ENCODE measurements at places on chromosomes 12 and 14.
A peak's percentile ranks its signal among the peaks of the same experiment; 100 is the strongest.

GRCh38 chr14:29166507-29166906 lies 399.9 kb downstream of the FOXG1 start:
- peak; percentile 54 for DNase-seq

GRCh38 chr12:110869803-110870202 lies 23.0 kb downstream of the CCDC63 start:
- DNase-seq: no peak

DNA sequence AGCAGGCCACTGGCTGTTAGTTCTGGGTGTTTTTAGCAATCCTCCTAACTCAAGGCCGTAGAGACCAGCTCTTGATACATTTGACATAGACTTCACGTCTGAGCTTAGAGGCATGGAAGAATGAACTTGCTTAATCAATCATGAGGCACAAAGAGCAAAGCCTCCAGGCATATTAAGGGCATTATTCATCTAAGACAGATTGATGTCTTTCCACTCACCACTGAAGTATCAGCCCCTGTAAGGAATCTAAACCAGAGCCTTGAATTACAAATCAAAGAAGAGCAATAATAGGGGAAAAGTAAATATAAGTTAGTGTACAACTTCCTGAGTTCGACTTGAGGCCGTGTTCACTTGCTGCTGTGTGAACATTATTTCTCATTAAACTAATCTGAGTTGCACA lies 1470.7 kb downstream of the AACS start:
- peak; percentile 23 for DNase-seq

GRCh38 chr12:124477107-124477915 lies 90.1 kb downstream of the NCOR2 start:
- no peak for DNase-seq

DNA sequence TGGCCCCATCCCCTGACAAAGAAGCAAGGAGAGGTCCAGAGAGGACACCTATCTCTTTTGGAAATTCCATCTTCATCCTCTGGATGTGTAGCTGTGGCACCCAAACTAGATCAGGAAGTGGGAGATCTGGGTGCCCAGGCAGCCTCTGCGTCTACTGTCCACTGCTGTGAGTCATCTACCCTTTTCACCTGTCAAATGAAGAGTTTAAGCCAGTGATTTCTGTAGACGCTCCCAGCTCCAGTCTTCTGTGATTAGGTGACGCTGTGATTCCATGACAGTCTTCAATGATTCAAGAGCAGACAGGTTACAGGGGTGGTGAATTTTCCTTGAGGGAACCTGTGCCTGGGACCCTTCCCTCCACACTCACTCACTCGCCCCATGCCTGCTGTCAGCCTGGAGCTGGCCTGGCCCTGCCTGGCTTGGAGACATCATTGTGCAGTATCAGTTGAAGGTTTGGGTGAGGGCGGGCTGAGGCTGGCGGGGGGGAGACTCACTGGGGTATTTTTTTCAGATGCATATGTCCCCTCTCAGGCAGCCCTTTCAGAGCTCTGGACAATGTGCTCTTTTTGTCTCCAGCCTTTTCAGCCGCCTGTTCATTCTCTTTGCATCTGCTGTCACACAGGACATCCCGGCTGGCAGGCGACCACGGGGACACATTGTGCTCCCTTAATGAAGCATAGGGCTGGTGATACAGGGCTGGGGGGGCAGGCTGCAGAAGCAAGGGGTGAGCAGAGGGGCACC lies 56.8 kb upstream of the PARP11 start:
- no peak for DNase-seq

DNA sequence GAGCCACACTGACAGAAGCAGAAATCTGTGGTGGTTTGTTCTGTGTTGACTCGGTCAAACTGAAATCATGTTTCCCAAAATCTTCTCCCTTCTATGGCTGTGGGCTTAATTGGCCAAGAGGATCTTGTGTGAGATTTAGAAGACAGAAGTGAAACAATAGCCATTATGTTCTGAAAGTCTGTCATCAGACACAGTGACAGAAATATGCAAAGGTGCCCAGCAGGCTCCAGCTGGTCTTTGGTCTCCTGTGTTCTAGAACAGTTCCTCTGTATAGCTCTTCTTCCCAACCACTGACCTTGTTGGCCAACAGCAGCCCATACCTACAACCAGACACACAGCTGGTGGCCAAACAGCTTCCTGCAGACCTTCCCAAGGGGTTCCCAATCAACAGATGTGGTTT lies 25.0 kb upstream of the COCH start:
- no peak for DNase-seq

DNA sequence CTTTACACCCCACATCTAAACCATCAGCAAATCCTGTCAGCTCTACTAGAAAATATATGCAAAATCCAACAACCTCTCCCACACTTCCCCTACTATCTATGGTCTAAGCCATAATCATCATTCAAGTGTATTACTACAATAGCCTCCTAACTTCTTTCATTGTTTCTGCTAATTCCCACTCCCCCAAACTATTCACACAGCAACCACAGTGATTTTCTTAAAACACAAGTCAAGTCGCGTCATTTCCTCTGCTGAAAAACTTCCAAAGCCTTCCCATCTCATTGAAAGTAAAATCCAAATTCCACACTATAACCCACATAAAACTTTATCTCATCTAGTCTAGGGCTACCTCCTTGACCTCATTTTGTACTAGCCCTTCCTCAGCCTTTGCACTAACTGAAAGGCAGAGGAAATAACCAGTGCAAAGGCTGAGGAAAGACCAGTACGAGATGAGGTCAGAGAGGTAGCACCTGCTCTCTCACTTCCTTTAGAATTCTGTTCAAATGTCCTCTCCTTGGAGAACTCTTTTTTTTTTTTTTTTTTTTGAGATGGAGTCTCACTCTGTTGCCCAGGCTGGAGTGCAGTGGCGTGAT lies 65.5 kb upstream of the MDM1 start:
- no peak for DNase-seq

DNA sequence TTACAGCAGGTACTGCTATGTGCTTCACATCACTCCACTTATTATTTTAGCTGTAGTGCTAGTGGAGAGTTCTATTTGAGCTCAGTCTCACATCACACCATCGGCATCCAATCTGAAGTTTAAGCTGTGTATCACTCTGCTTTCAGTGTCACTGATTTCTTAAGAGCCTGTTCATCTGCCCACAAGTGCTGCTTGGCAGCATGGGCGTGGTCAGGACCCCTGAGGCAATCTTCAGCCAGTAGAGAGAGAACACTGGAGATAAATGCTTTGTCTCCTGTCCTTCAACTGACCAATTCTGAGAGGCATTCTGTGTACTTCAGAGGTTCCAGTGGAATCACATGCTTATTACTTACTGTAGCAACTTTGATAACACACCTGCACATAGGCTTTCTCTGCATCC lies 728.8 kb downstream of the RPS29 start:
- DNase-seq: peak; percentile 65

- no peak for DNase-seq
These were observed 25.1 kb downstream of the GRIP1 start for GRCh38 chr12:66653796-66654195.

- DNase-seq: peak; percentile 96
These were observed 150.3 kb upstream of the PTPRQ start for GRCh38 chr12:80293759-80294158.

- DNase-seq: no peak
These were observed 69.8 kb downstream of the DPF3 start for GRCh38 chr14:72824051-72824450.

DNA sequence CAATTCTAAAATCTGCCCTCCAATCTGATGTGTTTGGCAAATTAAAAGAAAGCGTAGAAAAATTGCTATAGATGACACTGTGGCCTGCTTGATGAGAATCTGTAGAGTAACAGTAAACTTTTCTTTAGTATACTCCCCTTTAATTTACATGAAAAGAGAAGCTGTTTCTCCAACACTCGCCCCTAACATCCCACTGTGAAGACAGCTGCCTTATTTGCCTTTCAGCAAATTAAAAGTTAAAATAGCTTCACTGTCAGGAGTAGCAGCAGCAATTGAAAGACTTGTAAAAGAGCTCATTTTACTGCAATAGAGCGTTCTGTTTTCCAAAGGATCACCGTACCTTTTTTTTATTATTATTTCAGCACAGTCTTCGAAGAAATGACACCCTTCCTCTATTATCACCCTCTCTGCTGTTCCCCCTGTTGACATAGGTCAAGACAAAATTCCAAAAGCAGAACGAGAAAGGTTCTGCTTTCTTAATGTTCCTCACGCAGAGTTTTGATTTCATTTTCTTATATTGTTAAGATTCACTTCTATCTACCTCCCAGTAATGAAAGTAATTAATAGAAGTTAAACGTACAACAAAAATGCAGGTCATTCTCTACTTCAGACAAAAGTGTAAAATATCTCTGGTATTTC lies 153.5 kb upstream of the USP15 start:
- DNase-seq: no peak

DNA sequence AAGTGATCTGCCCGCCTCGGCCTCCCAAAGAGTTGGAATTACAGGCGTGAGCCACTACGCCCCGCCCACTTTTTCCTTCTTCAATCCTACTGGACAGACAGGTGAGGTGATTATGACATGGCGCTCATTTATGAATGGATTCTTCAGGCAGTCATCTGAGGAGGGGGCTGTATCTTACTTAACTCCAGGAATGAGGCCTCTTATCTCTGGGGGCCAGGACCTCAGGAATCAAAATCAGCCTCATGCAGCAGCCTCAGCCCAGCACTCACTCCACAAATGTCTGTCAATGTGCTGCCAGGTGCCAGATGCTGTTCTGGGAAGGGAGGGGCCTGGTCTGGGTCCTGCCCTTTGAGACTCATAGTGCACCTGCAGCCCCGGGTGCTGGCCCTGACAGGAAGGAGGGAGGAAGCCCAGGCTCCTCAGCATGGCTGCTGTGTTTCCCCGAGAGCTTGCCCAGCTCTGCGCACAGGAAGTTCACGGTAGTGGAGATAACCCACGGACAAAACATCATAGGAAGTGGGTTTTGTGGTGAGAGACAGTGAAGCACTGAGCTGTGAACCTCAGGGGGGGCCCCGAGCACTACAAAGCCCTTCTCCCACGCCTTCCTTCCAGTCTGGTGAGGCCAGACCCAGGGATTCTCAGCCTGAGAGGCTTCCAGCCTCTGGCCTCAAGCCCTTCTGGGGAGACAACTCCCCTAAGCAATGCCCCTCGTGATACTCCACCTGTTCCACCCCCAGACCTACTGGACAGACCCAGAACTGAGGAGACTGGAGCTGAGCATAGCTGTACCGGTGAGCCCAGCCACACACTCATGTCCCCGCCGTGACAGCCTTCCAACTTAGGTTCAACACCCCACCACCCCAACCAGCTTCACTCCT lies 22.3 kb downstream of the GALNT6 start:
- peak; percentile 60 for DNase-seq

DNA sequence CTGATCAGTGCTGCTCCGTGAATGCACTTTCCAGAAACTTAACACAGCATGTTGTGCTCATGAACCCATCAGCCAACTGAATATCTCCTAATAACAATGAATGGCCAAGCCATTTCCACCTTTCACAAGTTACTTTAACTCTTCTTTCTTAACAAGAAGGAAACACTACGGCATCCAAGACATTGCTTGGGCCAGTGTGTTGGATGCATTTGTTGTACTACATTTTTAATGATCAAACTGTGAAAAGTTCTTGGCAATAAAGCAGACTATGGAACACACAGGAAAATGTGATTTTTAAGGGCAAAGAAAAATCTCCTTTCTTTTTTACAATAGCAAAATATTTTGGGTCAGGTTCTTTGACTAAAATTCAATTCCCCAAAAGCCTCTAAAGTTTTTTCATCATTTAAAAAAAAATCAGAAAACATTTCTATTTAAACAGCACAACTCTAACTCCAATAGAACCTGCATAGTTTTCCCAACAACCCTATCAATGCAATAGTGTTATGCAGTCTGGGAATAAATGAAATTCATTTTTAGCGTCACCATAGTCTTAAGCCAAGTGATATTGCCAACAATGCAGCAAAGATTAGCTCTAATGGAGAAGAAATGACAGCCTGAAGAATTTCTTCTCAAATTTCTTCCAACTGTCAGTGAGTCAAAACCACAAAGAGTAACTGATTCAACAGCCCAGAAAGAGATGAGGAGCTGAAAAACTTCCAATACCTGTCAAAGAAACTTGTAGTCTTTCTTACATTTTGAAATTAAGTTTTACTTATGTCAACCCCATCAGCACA lies 50.7 kb upstream of the PTPRR start:
- no peak for DNase-seq

- DNase-seq: no peak
These were observed 25.6 kb downstream of the ZFP36L1 start for GRCh38 chr14:68767248-68767645.

DNA sequence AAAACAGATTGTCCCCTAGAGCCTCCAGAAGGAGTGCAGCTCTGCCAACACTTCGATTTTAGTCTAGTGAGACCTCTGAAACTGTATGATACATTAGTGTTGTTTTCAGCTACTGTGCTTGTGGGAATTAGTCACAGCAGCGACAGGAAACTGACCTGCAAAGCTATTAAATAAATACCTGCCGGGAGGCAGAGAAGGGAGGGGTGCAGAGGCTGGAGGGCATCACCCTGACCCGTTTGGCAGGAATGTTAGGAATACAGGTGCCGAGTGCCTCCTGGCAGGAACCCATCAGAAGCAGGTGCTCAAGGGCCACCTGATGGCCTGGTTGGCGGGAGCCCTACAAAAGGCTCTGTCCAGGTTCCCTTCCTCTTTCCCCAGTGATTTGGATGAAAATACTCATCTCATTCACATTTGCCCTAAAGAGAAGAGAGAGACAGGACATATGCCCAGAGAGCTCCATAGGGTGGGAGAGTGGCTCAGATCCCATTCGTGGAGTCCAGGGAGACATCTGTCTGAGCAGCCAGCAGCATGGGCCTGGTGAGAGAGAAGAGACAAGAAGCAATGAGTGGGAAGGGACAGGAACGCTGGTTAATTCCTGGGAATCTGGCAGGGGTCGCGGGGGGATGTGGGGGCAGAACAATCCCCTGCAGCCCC lies 44.6 kb downstream of the C14orf132 start:
- peak; percentile 79 for DNase-seq

- no peak for DNase-seq
These were observed 223.8 kb downstream of the EFCAB11 start for GRCh38 chr14:89730687-89731086.

DNA sequence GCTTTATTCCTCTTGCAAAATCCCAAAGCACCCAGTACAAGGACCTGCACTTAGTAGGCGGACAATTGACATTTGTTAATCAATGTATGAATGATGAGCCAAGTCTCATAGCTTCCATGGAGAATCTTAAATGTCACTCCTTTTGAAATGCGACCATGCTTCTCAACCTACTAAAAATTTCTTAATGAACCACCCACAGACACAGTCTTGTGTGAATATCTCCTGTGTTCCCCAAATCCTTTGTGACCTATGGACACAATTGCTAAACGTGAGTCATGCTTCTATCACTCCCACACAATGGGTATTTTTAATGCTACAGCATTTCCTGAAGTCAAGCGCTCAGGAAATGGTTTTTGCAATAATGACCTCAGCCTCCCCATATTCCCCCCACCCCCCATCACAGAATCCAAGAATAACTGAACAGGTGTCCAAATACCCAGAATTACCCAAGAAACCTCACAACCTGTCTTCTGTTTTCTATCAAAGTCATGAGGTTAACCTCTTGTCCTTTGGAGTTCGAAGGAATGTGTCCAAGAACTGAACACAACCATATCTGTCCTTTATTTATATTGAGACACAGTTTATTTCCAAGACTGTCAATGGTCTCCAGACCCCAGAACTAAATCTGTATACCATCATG lies 163.6 kb upstream of the PLEKHG7 start:
- DNase-seq: no peak

GRCh38 chr14:35897616-35898111 lies 71.5 kb downstream of the BRMS1L start:
- DNase-seq: peak; percentile 91

- no peak for DNase-seq
These were observed 6.9 kb downstream of the ALDH6A1 start for GRCh38 chr14:74077401-74077800.
